ENCODE measurements at places on chromosomes 7 and 10.

DNA sequence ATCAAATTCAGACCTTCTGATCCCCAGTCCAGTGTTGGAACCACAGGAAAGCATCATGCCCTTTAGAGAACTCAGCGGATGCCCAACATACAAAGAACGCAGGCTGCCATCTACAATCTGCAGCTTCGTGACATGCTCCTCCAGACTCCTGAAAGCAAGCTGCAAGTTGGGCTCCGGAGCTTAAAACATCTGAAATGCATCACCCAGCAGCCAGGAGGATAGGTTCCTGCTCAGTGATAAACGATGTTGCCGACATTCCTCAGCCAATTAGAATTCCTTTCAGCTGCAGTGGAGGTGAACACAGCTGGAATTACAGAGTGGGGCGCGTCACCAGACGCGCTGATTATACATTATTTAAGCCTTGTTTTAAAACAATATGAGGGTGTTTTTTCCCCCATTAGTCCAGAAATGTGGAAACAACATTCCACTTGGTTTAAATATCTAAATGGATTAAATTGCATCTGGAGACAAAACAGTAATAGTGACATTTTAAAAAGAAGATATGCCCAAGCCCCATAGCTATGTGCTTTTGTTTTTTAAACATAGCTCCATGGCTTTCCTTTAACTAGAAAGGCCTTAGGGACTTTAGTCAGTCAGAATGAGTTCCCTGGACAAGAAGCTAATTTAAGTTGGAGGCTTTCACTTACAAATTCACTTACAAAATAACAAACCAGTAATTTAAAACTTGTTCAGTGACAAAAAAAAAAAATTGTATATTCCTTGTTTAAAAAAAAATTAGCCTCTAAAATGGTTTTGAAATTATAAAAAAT lies 6.3 kb downstream of the SMURF1 start:
- DNase-seq, result no peak

- DNase-seq, result no peak
Observed at GRCh38 chr10:109784236-109784635, 139.1 kb downstream of the XPNPEP1 start.

DNA sequence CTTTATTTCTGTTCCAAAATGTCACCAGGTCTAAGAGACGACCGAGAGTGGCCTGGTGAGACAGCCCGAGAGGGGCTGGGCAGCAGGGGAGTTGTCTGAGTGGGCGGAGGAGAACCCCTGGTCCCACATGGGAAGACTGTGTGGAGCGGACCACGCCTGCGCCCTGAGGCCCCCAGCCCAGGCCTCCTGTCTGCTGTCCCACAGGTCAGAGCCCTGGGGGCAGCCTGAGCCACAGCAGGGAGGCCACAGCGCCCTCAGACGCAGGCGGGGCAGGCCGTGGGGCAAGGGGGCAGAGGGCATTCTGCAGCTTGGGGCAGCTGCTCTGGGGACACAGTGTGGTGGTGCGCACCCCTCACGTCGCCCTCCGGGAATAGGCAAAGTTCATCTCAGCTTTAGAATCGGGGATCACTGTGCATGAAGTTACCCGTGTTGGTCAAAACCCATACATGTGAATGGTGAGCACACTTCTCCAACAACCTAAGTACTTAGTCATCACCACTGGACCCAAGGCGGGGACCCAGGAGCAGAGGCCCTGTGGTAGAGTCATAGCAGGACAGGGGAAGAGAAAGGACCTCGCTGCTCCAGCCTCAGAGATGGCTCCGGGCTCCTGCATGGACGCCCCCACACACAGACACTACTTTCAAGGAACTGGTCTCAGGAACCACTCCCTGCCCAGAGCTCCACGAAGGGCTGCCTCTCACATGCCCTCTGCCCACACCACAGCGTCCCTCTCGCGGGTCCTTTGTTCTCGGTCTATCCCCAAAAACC lies 214.7 kb downstream of the ELFN1 start:
- no peak for DNase-seq

- DNase-seq, result peak; percentile 66
Observed at GRCh38 chr10:63266391-63267316, 133.5 kb downstream of the NRBF2 start.

GRCh38 chr7:41421056-41421455 lies 281.8 kb downstream of the INHBA start:
- no peak for DNase-seq

- no peak for DNase-seq
Observed at GRCh38 chr10:26216585-26217395, at the start of gene GAD2. Gene GAD2, plus strand, starts transcription at chr10:26216774. Its CDS starts 36 bp downstream, at chr10:26216810.

DNA sequence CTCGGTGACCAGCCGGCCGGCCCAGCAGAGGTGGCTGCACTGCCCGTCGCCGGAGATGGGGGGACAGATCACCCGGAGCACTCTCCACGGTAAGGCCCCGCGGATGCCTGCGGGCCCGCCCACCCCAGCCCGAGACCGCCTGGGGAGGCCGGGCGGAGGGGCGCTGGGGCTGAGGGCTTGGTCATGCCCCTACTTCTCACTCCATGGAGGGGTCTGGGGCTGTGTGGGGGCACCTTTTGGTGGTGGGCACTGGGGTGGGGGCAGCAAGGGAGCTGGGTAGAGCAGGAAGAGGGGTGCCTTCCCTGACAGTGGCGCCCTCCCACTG lies 61.8 kb downstream of the NEURL1 start:
- DNase-seq, result no peak

DNA sequence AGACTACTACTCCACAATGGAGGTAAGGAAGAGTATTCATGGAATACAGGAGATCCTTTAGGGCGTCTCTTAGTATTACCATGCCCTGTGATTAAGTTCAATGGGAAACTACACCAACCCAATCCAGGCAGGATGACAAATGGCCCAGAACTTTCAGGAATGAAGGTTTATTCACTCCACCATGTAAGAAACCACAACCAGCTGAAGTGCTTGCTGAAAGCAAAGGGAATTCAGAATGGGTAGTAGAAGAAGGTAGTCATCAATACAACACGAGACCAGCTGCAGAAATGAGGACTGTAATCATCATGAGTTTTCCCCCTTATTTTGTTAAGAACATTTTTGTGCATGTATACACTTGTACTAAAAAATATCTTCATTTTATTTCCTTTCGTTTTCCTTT lies 76.6 kb downstream of the GPR37 start:
- no peak for DNase-seq

DNA sequence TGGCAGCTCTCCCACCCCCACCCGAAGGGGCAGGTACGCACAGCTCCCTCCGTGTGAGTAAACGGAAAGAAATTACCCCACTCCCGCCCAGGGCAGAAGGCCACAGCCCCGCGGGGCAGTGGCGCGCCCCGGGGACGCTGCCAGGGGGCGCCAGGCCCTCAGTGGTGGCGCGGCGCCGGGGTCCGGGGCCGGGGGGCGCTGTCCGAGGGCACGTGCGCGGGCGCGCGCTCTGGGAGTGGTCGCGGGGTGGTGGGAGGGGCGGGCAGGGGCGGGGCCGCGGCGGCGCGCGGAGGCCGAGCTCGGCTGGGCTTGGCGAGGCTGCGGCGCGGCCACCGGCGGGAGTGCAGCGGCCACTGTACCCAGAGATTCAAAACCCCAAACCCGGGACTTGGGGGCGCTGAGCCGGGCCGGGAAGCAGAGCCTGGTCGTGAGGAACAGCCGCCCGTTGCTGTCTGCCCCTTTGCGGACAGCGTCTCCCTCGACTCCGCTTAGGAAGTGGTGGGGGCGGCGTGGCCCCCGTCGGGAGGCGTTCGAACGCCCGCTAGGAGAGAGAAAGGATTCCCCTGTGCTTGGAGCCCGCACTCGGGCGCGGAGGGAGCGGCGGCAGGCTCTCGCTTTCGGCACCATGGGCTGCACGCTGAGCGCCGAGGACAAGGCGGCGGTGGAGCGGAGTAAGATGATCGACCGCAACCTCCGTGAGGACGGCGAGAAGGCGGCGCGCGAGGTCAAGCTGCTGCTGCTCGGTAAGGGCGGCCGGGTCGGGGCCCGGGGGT lies at the start of gene GNAI1:
TSS of gene GNAI1 (plus strand) at position 296 of the 773 bp plus-strand sequence. CDS start at position 626, 330 bp downstream.
- peak; percentile 67 for DNase-seq

DNA sequence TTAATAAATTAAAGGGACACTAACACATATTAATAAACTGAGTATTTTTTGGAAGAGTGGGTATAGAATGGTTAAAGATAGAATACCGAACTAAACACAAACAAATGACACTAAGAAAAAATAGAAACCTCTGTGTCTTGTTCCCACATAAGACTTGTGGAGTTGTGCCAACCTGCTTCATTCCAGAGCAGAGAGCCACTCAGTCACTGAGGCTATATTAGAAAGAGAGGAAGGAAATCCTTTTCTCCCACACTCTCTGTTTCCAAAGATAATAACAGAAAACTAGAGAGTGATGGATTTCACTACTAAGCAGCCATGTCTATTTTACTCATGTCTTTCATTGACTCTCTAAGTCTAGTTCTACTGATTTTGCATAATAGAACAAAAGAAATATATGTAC lies 26.0 kb downstream of the CTNNA3 start:
- DNase-seq, result no peak

- no peak for DNase-seq
Observed at GRCh38 chr7:85234730-85235129, 47.9 kb upstream of the SEMA3D start.

GRCh38 chr7:135757719-135758411 lies 9.3 kb upstream of the FAM180A start:
- no peak for DNase-seq

GRCh38 chr7:88665892-88666514 lies 93.5 kb upstream of the ZNF804B start:
- DNase-seq, result no peak

DNA sequence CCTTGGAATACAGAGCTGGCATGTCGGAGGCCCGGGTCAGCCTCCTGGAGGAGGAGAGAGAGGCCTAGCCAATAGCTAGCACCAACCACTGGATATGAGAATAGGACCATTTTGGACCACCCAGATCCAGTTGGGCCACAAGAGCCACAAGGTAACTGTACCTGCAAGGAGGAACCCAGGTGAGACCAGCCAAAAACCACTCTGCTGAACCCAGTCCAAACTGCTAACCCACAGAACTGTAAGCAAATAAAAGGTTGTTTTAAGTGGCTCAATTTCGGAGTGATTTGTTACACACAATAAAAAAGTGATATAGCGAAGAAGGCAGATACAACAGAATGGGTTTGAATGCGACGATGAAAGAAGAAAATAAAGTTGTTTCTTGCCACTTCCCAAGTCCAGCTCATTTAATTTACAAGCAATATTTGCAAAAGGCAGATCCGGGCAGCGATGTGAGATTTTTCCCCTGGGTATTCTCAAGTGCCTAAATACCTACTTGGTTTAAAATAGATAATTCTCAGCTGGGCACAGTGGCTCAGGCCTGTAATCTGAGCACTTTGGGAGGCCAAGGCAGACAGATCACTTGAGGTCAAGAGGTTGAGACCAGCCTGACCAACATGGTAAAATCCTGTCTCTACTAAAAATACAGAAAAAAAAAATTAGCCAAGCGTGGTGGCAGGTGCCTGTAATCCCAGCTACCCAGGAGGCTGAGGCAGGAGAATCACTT lies 23.1 kb downstream of the ZNF467 start:
- no peak for DNase-seq

GRCh38 chr7:37247861-37248260 lies 200.8 kb downstream of the ELMO1 start:
- peak; percentile 19 for DNase-seq

DNA sequence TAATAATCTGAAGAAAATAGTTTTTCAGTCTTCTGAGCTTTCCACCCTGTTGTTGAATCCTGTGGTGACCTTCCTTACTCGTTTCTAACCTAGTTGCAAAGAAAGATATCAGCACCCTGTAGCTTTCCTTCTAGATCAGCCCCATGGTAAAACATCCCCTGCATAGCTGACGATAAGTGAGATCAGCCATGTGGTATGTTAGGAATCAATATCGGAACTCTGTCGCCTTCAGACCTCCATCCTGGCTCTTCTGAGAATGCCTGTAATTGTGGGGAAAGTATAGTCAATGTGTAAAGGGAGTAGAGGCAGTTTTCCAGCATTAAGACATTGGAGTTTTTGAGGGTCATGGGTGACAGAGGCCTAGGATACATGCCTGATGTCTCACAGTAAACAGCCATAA lies 151.8 kb downstream of the LRRC4 start:
- DNase-seq, result no peak

DNA sequence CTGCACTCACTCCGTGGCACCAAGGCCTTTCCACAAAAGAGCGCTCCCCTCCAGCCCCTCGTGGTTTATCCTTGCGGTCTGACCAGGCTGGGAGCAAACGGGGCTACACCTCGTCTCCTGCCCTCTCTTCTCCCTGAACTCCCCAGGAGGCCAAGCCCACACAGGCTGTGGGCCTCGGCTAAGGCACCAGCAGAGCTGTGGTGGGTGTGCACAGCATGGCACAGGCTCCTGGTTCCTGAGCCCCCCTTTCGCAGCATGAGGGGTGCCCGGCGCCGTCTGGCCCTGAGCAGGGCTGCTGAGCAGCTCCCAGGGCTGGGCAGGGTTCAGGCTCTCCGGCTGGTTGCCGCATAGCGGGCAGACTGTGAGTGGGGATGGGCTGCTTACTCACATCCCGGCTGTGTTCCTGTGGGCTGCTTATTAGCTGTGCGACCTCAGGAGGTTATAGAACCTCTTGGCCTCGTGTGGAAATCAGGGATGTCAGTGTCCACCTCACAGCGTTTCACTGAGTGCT lies 90.4 kb downstream of the ZMIZ1 start:
- no peak for DNase-seq

GRCh38 chr7:56115852-56116538 lies at the start of gene NUPR2:
Gene NUPR2, minus strand, starts transcription at chr7:56116417. Its CDS starts 103 bp downstream, at chr7:56116314.
- no peak for DNase-seq

DNA sequence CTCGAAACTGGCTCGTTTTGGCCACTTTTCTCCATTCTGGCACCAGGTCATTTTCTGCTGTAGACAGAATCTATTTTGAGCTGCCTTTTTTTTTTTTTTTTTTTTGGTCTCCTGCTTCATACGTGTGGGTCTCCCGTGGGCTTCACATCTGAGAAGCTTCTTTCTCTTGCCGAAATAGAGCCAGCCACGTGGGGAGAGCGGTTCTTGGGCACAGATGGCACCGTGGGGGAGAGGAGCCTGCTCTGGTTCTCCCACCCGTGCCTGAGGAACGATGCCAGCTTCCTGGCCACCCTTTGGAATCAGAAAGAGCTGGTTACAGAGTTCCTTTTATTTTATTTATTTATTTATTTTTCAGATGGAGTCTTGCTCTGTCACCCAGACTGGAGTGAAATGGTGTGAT lies 48.7 kb upstream of the OCM2 start:
- no peak for DNase-seq

DNA sequence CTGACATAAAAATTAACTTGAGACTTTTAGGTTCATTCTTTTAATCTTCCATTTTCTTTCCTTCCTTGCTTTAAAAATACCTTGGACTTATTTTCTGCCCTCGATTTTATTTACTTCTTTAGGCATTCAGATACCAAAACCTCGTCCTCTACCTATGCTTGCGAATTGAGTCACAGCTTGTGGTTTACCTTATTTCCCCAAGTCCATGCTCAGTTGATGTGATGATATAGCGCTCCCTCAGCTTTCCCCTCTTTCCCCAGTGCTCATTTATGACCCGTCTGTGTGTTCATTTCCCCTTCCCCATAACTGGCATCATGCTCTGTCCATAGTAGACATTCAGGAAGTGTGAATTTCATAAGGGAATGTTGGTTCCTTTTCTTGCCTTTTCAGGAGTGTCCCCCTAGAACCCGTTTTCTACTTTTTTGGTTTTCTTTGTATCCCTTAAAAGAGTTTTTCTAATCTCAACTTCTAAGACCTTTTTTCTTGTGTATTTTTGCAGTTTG lies 19.1 kb upstream of the PRKRIP1 start:
- DNase-seq, result no peak
